Activated CD4-positive, alpha-beta T cell treated with anti-CD3 and anti-CD28 coated beads, Interleukin-2, amount 10 ng/mL, durations not matched to agents 24 days and 14 days (primary cell): ENCODE measurements at places on chromosomes 1 and 21. TPM values are rescaled to one million over a fixed set of nuclear protein-coding genes. Genes with fewer than 3 reads are reported as not detected.

The SPATA46 gene
- total RNA-seq, result not detected in 2 replicates

DNA sequence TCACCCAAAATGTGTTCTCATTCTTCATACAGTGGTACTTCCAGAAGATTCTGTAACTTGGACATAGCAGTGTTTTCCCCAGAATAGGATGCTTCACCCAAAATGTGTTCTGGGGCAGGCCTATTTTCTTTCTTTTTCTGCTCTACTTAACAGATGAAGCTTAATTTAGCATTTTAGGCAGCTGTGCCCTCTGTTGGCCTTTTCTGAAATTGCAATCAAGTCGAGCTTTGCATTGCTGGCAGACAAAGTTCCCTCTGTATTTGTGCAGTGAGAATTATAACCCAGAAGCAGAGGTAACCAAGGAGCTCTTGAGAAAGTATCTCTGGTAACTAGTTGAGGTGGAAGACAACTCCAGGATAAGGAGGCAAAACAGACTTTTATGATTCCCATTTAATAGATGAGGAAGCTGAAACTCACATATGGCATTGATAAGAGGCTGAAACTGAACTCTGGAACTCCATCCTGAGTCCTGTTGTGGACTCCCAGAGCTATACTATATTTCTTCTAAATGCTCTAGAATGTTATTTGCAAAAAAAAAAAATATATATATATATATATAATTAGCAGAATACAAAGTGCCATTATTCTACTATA is 50.3 kb upstream of the L1TD1 start:
- DNase-seq, result peak; percentile 80

DNA sequence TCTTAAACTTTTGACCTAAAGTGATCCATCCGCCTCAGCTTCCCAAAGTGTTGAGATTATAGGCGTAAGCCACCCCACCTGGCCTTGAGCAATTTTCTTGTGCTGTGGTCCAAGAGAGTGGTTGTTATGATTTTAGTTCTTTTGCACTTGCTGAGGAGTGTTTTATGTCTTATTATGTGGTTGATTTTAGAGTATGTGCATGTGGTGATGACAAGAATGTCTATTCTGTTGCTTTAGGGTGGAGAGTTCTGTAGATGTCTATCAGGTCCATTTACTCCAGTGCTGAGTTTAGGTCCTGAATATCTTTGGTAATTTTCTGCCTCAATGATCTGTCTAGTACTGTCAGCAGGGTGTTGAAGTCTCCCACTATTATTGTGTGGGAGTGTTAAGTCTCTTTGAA is 11.2 kb upstream of the S100B start:
- DNase-seq, result no peak

DNA sequence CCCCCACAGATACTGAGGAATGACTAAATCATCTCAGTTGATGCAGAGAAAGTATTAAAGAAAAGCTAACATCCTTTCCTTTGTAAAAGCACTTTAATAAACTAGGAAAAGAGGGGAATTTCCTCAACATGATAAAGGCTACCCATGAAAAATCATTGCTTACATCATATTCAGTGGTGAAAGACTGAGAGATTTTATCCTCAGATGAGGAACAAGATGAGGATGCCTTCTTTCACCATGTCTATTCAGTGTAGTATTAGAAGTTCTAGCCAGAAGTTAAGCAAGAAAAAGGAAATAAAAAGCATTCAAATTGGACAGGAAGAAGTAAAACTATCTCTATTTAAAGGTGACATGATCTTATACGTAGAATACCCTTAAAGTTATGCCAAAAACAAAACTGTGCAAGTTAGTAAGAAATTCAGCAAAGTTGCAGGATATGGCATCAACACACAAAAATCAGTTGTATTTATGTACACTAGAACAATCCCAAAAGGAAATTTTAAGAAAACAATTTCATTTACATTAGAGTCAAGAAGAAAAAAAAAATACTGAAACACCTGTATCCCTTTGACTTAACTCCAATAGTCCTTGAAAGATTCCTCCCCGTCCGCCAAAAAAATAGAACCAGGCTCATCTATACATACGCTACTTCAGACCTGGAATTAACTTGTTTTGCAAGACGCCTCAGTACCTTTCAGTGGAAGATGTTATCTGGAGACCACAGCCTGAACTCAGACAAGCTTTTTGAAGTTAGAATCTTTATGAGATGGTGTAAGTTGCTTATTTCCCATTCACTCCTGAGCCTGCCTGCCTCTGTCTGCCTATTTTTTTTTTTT is 17.5 kb downstream of the ZMYM4 start:
- no peak for DNase-seq

The LORICRIN gene
- not detected in 2 replicates for total RNA-seq

DNA sequence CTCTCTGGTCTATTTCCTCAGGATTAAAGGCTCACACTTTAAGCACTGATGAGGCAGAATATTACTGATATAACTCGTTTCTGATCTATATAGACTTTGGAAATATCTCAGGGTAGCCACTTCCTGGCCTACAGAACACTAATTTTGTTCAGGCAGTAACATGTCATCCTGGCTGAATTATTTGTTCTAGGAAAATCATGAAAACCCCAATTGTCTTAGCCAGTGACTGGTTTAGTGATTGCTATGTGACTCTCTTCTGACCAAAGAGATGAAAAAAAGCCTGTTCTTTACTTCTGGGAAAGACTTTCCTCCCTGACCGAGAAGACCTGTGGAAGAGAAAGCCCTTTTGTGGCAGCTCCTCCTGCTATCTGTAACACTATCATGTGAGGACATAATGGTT is 453.7 kb downstream of the SETD4 start:
- DNase-seq, result no peak

- no peak for DNase-seq
These were observed 97.0 kb upstream of the CDC42BPA start for GRCh38 chr1:227415115-227415790.

- peak; percentile 80 for DNase-seq
These were observed 31.7 kb upstream of the KHDRBS1 start for GRCh38 chr1:31981972-31982371.

The UTS2 gene
- not detected in 2 replicates for total RNA-seq

The TNFRSF4 gene
- 692 and 702 TPM in 2 replicates for total RNA-seq

The FNDC5 gene
- not detected in 2 replicates for total RNA-seq

The CHRNB2 gene
- total RNA-seq, result 0.14 TPM in 1 of 2 replicates, not detected in the other

The F5 gene
- total RNA-seq, result 46.3 and 51.3 TPM in 2 replicates

GRCh38 chr1:152107984-152108881 is 7.0 kb downstream of the TCHH start:
- peak; percentile 58 for DNase-seq

GRCh38 chr1:225519166-225519863 is 91.5 kb upstream of the LBR start:
- no peak for DNase-seq

The PACC1 gene
- 16.0 and 19.4 TPM in 2 replicates for total RNA-seq

- peak; percentile 65 for DNase-seq
These were observed 160.9 kb downstream of the GABPA start for GRCh38 chr21:25895565-25896205.

- no peak for DNase-seq
These were observed 9.2 kb downstream of the FCRL3 start for GRCh38 chr1:157691285-157691920.

The DNASE2B gene
- total RNA-seq, result not detected in 2 replicates

DNA sequence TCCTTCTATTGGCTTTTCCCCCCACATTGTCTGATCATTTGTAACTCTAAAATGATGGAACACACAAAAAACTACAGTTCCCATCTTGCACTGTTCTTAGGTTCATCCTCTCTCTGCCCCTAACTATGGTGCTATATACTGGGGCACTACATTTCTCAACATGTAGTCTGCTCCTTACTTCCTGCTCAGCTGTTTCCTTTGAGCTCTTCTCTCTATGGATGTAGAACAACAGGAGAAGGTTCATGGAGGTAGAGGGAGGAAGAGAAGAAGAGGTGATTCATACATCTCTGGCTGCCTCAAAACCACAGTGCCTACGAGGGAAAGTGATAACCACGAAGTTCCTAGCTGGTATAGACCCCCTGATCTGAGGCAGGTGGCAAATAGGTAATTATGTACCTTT is 7.0 kb upstream of the C1orf146 start:
- no peak for DNase-seq

The COL8A2 gene
- total RNA-seq, result 0.12 TPM in 2 replicates

DNA sequence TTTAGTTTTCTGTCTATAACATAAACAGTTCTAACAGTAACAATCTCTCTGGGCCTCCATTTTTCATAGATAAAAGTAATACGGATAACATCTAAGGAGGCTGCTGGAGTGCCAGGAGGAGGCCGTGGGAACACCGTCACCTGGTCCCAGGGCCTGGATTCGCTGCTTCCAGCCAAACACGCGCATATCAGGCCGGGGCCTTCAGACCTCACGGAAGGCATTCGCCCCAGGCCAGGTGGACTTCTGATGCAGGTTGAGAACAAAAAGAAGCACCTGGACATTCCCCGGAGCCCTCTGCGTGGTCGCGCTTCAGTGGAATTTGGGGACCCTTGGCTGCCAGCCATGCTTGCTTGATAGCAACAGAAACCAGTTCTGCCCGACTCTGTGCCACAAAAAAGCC is 113.1 kb upstream of the GUCA2B start:
- no peak for DNase-seq

GRCh38 chr1:8866173-8866791 is 12.2 kb downstream of the ENO1 start:
- DNase-seq, result no peak

The SLAMF6 gene
- total RNA-seq, result 53.8 and 55.4 TPM in 2 replicates

DNA sequence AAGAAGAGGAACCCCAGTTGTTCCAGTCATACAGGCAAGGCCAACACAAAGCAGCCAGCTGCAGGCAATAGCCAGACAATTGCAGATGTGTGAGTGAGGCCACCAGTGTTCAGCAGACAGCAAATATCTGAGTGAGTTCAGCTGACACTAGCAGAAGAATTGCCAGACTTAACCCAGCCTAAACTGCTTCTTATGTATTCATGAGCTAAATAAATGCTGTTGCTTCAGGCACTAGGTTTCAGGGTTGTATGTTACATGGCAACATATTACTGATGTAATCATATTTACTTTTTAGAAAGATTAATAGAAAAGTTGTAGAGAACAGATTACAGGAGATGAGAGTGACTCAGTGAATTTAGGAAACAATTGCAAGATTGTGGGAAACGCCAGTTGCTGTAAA is 129.8 kb upstream of the CHODL start:
- no peak for DNase-seq

DNA sequence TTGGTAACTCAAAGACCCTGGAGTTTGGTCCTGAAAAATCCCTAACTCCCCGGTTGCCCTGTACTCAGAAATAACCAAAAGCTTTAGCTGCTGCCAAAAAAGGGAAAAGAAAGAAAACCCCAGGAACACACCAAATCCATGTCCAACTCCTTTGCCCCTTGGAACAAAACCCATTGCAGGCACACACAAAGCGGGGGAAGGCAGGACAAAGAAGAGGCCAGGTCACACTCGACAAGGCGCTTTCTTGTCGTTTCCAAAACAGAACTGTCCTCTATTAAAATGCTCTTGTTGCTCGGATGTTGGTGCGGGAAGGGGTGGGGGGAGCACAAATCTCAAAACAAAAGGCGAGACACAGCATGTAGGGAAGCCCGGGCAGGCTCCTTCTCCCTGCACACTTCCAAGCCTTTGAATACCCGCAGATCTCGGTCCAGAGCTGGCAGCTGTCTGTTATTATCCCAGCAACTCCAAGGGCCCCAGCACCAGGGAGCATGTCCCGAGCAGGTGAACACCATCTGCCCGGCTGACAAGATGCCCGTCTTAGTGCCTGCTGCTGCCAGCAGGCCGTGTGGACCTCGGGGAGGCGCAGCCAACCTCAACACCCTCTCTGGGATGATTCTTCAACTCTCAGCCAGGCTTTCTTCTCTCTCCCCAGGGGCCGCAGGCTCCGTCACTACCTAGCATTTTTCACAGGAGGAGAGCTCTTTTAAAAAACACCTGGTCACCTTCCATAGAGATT is 96.4 kb downstream of the SSBP3 start:
- no peak for DNase-seq

The INAVA gene
- not detected in 2 replicates for total RNA-seq

GRCh38 chr1:172417557-172417956 is 2.9 kb upstream of the C1orf105 start:
- no peak for DNase-seq

DNA sequence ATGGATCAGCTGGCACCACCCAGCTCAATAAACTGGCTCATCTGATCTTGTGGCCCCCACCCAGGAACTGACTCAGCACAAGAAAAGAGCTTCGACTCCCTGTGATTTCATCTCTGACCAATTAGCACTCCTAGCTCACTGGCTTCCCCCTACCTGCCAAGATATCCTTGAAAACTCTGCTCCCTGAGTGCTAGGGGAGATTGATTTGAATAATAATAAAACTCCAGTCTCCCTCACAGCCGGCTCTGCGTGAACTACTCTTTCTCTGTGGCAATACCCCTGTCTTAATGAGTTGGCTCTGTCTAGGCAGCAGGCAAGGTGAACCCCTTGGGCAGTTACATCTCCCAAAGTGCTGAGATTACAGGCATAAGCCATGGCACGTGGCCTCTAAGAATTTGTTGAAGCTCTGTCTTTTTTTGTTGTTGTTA is 11.8 kb upstream of the RHBDL2 start:
- no peak for DNase-seq

DNA sequence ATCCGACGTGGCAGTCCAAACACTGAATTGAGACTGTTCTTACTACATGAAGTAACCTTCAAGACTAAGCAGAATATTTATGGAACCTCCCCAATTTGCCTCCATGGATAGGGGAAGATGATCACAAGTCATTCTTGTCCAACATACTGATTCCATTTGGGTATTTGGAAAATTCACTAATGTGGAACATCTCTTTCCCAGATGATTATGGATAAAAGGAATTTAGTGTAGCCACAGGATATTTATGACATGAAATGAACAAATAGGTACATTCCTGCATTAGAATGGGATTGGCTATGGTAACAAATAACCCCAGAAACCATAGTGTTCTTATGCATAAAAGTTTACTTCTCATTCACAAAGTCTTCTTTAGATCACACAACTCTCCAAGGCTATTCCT is 40.2 kb upstream of the SGIP1 start:
- DNase-seq, result no peak

The COL9A2 gene
- total RNA-seq, result 14.5 and 14.6 TPM in 2 replicates

DNA sequence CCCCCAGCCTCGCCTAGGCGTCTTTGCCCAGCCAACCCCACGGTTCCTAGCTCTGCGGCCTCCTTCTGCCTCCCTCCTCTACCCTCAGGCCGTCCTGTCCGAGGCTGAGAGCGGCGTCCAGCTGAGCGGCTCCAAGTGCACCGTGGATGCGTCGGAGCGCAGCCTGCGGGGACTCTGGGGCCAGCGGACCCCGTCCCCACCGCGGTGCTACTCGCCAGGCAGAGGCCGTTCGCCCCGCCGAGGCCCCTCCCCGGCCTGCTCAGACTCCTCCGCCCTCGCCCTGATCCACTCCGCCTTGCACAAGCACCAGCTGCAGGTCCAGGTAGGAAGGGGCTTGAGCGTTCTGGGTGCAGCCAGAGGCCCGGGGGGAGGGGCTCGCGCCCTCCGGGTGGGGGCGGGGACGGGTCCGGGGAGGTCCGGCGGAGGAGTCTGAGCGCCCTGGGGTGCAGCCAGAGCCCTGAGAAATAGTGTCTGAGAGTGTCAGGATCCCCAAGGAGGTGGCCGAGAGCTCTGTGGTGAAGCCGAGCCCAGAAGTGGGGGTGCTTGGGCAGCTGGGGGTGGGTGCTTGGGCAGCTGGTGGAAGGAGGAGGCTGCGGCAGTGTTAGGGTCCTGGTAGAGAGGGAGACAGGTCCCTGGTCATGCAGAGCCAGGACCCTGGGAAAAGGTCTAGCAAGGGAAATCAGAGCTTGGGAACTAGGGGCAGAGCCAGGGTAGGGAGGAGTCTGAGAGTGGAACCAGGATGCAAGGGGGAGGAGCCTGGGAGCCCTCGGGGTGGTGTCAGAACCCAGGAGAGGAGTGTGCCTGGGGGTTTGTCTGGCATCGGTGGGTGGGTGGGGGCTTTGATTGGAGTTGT is 3.2 kb upstream of the NBPF3 start:
- no peak for DNase-seq

The SLC44A3 gene
- total RNA-seq, result not detected in 2 replicates
